ENCODE measurements at places on chromosomes 16 and 17.

DNA sequence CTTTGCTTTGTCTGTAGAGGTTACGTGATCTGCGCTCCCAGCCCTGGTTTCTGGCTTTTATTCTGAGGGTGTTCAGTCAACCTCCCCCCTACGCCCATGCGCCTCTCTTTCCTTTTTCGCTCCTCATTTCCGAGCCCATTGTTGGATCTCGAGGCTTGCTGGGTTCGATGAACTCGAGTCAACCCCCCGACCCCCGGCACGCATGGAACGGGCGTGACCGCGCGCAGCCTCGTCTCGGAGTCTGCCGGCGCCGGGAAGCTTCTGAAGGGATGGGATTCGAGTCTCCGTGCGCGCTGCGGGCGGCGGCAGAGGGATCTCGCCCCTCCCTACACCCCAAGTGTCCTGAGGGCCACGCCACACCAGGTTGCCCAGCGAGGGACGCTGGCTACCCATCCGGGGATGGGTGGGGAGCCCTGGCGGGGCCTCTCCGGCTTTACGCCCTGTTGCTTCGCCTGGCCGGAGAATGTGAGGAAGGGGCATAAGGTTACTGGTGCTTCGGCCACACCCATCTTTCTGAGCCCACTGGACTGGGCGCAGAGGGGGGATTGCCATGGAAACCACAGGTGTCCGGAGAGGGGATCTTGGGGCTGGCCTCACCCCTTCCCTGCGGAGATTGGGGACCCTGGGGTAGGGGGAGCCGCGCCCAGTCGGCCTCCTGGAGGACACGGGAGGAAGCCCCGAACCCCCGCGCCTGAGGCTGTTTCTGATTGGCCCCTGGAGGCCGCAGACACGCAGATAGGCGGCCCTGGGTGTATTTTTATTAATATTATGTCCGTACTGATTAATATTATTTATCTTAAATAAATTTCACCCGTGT lies 1.8 kb downstream of the MAPT start:
- DNase-seq, result no peak

DNA sequence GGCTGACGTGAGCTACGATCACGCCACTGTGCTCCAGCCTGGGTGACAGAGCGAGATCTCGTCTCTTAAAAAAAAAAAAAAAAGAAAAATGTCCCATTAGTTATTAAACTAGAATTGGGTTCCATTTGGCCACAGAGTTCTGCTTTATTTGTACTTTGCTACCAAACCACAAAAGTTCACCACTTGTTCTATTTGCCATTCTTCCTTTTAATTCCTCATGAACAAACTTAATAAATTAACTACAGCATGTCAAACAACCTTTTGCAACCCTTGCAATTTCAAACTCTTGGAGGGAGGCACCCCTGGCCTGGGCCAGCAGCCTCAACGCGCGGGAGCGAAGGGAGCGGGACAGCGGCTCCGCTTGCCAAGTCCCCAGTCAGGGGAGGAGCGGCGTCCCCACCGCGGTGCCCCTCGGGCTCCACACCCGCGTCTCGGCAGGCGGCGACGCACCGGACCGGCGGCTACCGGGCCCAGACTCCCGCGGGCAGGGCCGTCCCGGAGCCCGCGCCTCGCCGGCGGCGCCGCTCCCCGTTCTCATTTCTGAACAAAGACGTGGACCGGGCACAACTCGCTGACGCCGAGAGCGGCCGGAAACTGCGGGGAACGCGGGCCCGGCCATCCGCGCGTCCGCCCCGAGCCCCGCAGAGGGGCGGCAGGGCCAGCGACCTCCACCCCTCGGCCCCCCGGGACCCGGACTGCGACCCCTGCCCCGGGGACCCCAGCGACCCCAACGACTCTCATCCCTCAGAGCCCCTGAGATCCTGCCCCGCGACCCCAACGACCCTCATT lies 775 bp downstream of the CYTH1 start:
- DNase-seq, result peak; percentile 51

GRCh38 chr16:2818272-2818876 lies 1.3 kb downstream of the PRSS21 start:
- no peak for DNase-seq

- peak; percentile 73 for DNase-seq
These were observed 25.1 kb upstream of the RMI2 start for GRCh38 chr16:11320170-11320569.

- DNase-seq, result no peak
These were observed 18.7 kb upstream of the EVI2A start for GRCh38 chr17:31339906-31340661.

- DNase-seq, result no peak
These were observed 9.1 kb downstream of the CEP20 start for GRCh38 chr16:15879255-15879811.

DNA sequence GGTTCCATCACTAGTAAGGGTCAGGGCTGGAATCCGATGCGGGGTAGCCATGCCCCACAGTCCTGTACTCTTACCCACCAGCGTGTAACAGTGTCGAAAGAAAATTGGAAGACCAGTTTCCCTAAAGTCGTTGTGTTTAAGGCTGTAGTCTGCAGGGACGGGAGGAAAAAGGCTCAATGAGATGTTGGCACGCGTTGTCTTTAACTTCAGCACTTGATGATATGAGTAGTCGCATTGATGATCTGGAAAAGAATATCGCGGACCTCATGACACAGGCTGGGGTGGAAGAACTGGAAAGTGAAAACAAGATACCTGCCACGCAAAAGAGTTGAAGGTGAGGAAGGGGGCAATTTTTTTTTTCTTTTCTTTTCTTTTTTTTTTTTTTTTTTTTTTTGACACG lies 1.3 kb downstream of the HSBP1 start:
- no peak for DNase-seq

GRCh38 chr17:78338486-78339259 lies 21.2 kb downstream of the SOCS3 start:
- DNase-seq, result no peak

DNA sequence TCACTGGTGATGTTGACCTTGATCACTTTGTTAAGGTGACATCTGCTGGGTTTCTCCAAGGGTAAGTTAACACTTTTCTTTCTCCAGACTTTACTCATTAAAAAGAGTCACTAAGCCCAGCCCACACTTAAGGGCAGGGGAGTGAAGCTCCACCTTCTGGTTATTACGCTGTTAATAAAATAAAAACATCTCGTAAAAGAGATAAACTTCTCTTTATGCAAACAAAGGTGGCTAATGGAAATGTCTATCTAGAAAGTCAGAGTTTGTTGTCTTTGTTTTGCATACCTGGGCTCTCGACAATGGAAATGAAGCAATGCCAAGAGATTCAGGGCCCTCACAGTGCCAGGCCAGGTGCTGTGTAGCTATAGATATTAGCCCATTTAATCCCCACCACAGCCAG lies 134.4 kb downstream of the ZFHX3 start:
- no peak for DNase-seq

- DNase-seq, result no peak
These were observed 35.7 kb downstream of the ACSF3 start for GRCh38 chr16:89129378-89129777.

DNA sequence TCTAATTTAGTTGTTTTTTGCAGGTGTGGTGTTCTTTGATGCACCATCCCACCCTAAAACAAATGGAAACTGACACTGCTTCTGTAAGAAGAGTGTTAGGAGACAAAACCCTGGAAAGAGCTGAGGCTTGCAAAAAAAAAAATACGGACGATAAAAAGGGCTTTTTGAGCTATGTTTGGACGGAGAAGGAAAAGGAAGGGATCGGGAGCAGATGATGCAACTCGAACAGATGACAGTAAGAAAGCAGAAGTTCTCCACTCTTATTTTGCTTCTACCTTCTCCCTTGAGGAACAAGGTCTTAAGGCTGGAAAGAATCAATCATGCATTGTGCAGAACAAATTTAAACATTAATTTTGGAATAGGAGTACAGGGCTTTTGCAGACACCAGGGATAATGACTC lies 136.7 kb downstream of the MAF start:
- no peak for DNase-seq

DNA sequence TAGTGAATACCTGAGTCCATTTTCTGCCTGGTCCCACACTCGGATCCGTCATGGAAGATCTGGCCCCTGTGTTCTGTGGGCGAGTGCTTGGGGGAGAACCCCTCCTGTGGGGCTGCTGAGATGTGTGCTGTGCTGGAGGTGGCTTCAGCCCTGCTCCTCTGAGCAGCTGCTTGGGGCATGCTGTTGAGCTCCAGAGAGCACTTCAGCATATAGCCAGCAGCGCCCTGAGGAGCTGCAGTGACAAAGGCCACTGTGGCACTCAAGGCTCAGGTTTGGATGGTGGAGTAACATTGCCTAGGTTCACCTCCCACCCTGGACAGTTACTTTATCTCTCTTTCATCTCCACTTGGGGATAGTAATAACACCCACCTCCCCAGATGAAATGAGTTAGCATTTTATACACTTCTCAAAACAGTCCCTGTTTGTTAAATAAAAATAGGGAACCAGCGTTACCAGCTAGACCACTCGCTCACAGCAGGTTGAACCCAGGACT lies 75.3 kb downstream of the KSR1 start:
- no peak for DNase-seq

- DNase-seq, result no peak
These were observed 18.8 kb downstream of the CDC42EP4 start for GRCh38 chr17:73293031-73293430.

DNA sequence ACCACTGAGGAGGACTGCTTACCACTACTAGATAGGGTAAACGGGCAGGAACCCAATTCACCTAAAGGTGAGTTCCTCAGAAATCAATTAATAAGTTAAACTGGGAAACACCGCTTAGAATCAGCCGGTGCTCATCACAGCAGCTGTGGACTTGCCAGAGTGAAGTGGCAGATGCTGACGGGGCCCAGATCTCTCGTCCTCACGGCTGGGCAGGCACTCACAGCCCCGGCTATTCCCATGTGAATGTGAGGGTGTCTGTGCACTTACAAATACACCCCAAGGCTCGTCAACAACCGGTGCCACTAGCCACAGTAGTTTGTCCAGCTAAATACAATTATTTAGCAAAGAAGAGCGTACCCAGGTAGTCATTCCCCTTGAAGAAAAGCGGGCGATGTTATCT lies 29.7 kb downstream of the MBTPS1 start:
- no peak for DNase-seq

GRCh38 chr16:20873331-20873730 lies 26.8 kb downstream of the DCUN1D3 start:
- DNase-seq, result peak; percentile 87

DNA sequence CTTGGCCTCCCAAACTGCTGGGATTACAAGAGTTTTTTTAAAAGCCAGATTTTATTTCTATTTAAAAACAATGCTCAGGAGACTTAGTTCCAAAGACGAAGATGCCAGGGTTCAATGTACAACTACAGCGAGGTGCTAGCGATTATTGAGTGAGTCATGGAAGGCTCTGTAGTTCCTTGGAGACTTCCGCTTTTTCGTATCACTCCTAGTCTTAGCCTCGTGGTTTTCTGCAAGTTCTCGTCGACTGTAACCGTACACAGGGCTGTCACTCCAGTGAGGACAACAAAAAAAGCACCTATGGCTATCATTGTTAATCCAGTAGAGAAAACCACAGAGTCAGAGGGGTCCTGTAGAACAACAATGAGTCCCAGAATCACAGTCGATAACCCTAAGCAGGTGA lies 22.7 kb upstream of the ZC3H7A start:
- DNase-seq, result no peak

- DNase-seq, result no peak
These were observed 14.5 kb downstream of the SERPINF1 start for GRCh38 chr17:1776328-1776727.

DNA sequence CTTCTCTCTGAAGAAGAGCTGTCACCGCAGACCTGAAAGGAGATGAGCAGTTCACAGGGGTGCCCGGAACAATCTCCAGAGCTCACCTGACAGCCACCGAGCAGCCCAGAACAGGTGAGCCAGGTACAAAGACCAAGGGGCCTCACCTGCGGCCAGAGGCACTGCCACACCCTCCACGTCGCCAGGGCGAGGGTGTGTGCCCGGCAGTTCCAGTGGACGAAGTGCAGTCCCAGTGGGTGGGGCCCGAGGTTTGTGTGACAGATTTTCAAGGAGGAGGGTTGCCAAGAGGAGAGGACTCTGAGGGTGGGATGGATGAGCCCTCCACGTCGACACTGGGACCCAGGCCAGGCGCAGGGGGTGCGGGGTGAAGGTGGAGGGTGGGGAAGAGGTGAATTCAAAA lies 61.7 kb downstream of the SMPD3 start:
- no peak for DNase-seq

- DNase-seq, result no peak
These were observed 1.5 kb upstream of the NEURL4 start for GRCh38 chr17:7330638-7331015.

DNA sequence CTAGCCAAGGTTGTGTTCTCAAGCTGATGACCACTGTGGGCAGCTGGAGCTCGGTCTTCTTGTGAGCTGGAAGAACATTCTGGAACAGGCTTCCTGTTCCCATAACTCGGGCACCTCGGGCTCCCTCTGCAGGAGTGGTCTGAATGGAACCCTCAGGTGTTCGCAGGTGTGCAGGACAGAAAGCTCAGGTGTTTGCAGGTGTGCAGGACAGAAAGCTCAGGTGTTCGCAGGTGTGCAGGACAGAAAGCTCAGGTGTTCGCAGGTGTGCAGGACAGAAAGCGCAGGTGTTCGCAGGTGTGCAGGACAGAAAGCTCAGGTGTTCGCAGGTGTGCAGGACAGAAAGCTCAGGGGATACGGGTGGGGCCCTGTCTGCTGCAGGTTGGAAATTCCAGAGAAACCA lies 109.0 kb upstream of the CACNG5 start:
- no peak for DNase-seq

GRCh38 chr17:14746822-14747602 lies 446.1 kb downstream of the HS3ST3B1 start:
- DNase-seq, result no peak

DNA sequence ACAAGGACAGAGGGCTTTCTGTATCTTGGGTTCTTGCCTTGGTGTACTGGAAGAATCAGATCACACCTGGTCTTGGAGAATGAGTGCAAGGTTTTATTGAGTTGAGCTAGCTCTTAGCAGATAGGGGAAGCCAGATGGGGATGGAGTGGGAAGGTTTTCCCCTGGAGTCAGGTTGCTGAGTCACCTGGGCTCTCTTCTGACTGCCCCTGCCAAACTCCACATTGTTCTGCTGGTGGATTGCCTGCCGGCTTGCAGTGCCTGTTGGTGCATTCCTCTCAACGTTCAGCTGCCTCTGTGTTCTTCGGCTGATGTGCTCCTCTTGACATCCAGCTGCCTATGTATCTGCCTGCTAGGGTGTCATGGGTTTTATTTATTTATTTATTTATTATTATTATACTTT lies 1431.1 kb downstream of the CDH8 start:
- no peak for DNase-seq

- peak; percentile 68 for DNase-seq
These were observed 45.1 kb upstream of the MTSS2 start for GRCh38 chr16:70730944-70731343.

DNA sequence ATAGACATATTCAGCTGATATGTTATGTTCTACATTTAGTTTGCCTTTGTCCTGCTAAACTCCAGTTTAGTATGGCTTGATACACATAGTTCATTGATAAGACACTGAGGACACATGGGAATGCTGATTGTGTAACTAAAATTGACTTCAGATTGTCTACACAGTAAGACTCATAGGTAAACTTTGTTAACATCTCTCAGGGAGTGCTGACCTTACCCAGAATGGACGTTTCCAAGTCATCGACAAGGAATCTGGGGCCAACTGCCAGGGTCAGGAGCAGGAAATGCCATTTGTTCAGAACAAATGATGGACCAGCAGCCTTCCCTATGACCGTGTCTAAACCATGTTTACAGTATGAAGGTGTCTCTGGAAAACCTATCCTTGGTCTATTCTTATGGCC lies 58.7 kb downstream of the DYNLRB2 start:
- DNase-seq, result no peak

GRCh38 chr16:84360170-84360569 lies 8.2 kb upstream of the ATP2C2 start:
- no peak for DNase-seq

- no peak for DNase-seq
These were observed 503 bp downstream of the DHX58 start for GRCh38 chr17:42111871-42112551.
